ENCODE measurements at places on chromosomes 3 and 15.

GRCh38 chr15:71701808-71702207, 108.5 kb upstream of the NR2E3 start:
- DNase-seq = no peak

DNA sequence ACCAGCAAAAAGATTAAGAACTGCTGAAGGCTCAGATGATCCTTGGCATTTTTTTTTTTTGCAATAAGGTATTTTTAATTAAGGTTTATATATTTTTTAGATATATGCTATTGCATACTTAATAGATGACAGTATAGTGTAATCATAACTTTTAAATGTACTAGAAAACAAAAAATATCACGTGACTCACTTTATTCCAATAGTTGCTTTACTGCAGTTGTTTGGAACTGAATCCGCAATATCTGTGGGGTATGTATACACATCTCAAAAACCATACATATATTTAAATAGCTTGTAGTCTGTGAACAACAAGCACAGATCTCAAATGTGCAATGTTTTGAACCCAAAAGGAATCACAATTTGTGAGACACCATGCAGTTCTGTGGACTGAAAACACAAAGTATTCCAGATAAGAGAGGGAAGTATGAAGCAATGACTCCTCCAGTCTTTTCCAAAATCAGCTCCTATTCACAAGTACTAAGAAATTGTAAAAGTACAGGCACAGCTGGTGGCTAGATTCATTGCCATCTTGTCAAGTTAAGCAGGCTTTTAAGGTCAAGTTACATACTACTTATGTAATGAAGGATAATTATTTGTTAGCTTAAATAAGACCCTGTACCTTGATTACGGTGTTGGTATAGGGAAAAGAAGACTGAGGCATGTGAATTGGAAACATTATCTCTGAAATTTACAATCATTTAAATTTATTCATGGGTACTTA, 331.1 kb downstream of the TBC1D5 start:
- DNase-seq = no peak

DNA sequence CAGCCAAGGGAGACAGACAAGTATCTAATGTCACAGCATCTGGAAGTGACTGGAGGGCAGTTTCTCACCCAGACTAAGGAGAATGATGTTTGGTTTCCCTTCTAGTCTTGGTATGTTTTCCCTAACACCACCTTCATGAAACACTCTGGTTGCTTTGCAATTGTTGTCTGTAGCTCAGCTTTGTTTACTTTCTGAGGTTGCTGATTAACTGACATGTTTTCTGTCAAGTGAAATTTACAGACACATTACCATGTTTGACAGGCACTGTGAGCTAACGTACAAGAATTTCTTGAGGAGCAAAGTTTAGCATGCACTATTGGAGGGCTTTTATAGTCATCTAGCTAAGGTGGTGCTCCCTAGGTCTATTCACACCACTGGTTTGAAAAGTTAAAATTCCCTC, 131.6 kb upstream of the NECTIN3 start:
- no peak for DNase-seq

- no peak for DNase-seq
These were observed 65.3 kb upstream of the CD96 start for GRCh38 chr3:111476701-111477100.

GRCh38 chr3:153372326-153372725, 210.3 kb downstream of the RAP2B start:
- no peak for DNase-seq
